ENCODE measurements at places on chromosomes 2 and 18. TPM values are rescaled to one million over a fixed set of nuclear protein-coding genes. Genes with fewer than 3 reads are reported as not detected.
A peak's percentile ranks its signal among the peaks of the same experiment; 100 is the strongest.

LAMA1 gene
- total RNA-seq = 2.4 TPM

- H3K4me1 ChIP-seq = no peaks in the 10 kb centered on the region
- H3K4me3 ChIP-seq = no peak overlapping the region
- no peak for DNase-seq
- no peaks in the 10 kb centered on the region for H3K36me3 ChIP-seq
- no peaks in the 10 kb centered on the region for H3K27me3 ChIP-seq
Measured at GRCh38 chr18:36760598-36760997, 68.2 kb downstream of the TPGS2 start.

- peaks cover 22% of the 10 kb centered on the region for H3K4me1 ChIP-seq
- H3K27me3 ChIP-seq = peaks cover 6% of the 10 kb centered on the region
- H3K4me3 ChIP-seq = no peak overlapping the region
- H3K36me3 ChIP-seq = no peaks in the 10 kb centered on the region
Measured at GRCh38 chr2:240448387-240449274, 13.2 kb downstream of the GPC1 start.

C2orf78 gene
- total RNA-seq = not detected

GRCh38 chr2:160790738-160791137 is 297.1 kb upstream of the RBMS1 start:
- H3K27me3 ChIP-seq = no peaks in the 10 kb centered on the region
- no peaks in the 10 kb centered on the region for H3K4me1 ChIP-seq
- H3K4me3 ChIP-seq = no peak overlapping the region
- no peaks in the 10 kb centered on the region for H3K36me3 ChIP-seq

COLEC11 gene
- not detected for total RNA-seq

SKA1 gene
- total RNA-seq = not detected

- H3K36me3 ChIP-seq = no peaks in the 10 kb centered on the region
- H3K4me1 ChIP-seq = peaks cover 5% of the 10 kb centered on the region
- H3K4me3 ChIP-seq = no peak overlapping the region
Measured at GRCh38 chr2:223908304-223908998, 36.7 kb downstream of the WDFY1 start.

RAD51AP2 gene
- total RNA-seq = not detected

DNA sequence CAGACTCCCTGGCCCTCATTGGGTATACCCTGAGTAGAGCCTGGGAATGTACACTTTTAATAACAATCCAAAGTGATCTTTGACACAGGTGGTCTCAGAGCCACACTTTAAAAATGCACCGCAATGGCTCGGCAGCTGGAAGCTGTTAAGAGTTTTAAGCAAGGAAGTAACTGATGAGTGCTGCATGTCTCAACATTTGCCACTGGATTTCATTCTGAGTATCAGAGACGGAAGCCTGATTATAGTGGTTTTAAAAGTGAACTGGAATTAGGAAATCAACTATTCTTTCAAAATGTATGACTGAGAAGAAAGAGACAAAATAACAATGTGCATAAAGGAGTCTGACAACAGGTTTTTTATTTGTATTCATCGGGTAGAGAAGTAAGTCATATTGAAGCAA is 7.5 kb downstream of the MBOAT2 start:
- H3K27ac ChIP-seq = no peak overlapping the region
- no peak overlapping the region for H3K4me3 ChIP-seq
- no peaks in the 10 kb centered on the region for H3K36me3 ChIP-seq

CFAP210 gene
- total RNA-seq = not detected

ELOA2 gene
- not detected for total RNA-seq

SH3BP4 gene
- 22.8 TPM for total RNA-seq

SNTG2 gene
- 21.8 TPM for total RNA-seq

- no peak overlapping the region for H3K4me3 ChIP-seq
- peak overlapping the region; percentile 69 for H3K27ac ChIP-seq
- H3K27me3 ChIP-seq = no peaks in the 10 kb centered on the region
Measured at GRCh38 chr2:217825469-217826235, 177.1 kb downstream of the TNS1 start.

DNA sequence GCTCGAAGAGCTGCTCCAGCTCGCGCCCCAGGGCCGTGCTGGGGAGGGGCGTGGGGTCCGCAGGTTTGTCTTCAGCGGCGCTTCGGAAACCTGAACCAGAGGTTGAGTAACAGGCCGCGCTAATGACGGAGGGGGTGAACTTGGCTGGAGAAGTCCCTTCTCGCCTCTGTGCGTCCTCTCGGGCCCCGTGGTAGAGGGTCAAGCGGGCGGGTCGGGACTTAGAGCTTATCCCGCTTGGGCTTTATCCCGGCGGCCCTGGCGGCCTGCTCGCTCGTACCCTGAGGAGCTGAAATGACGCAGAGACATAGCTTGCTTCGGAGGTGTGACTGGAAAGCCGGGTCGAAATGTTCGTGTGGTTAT is 479 bp downstream of the RNMT start:
- no peaks in the 10 kb centered on the region for H3K36me3 ChIP-seq
- peak overlapping the region; percentile 90 for H3K27ac ChIP-seq
- H3K4me3 ChIP-seq = peak overlapping the region; percentile 92
- no peak for DNase-seq
- H3K27me3 ChIP-seq = no peaks in the 10 kb centered on the region

DSG1 gene
- not detected for total RNA-seq

- DNase-seq = no peak
- H3K4me3 ChIP-seq = no peak overlapping the region
- H3K27me3 ChIP-seq = no peaks in the 10 kb centered on the region
- no peak overlapping the region for H3K27ac ChIP-seq
- H3K36me3 ChIP-seq = no peaks in the 10 kb centered on the region
Measured at GRCh38 chr2:99857867-99858444, 284.4 kb downstream of the AFF3 start.

- no peak overlapping the region for H3K27ac ChIP-seq
- no peaks in the 10 kb centered on the region for H3K4me1 ChIP-seq
- no peak overlapping the region for H3K4me3 ChIP-seq
- no peaks in the 10 kb centered on the region for H3K27me3 ChIP-seq
- H3K36me3 ChIP-seq = no peaks in the 10 kb centered on the region
Measured at GRCh38 chr2:64773461-64774118, 119.9 kb upstream of the SERTAD2 start.

IL1A gene
- total RNA-seq = not detected

KANSL1L gene
- total RNA-seq = 141 TPM

LONRF2 gene
- 11.4 TPM for total RNA-seq

DNA sequence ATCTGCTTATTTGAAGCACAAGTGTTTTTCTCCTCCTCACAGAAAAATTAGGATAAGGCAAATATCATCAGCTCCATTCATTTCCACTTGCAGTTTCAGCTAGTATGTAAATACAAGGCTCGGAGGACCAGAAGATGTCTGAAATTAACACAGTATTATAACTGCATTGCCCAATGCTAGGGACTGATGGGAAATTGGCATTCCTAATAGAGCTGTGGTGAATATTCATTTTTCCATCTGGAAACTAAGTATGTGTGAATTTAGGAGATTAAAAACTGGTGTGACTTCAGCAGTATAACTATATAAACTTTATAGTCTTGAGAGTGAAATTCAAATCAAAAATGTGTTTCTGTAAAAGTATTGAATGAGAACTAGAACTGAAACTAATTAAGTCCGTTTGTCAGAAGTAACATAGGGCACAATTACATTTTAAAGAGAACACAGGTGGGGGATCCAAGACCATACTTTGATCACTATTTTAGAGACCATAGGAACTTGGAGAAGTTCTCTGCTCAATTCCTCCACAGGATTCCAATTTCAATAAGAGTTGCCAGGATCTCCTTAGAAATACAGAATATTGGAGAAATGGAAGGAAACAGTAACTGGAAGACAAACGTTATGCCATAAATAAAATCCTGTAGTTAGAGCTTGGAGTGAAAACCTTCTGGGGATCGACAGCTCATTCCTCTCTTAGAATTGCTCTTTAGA is 12.1 kb upstream of the ITGA6 start:
- H3K36me3 ChIP-seq = no peaks in the 10 kb centered on the region
- H3K4me3 ChIP-seq = no peak overlapping the region
- no peak for DNase-seq
- H3K4me1 ChIP-seq = no peaks in the 10 kb centered on the region
- no peaks in the 10 kb centered on the region for H3K27me3 ChIP-seq

- H3K4me3 ChIP-seq = no peak overlapping the region
- no peak overlapping the region for H3K27ac ChIP-seq
- no peaks in the 10 kb centered on the region for H3K36me3 ChIP-seq
- H3K27me3 ChIP-seq = no peaks in the 10 kb centered on the region
Measured at GRCh38 chr2:95275601-95276243, 1.5 kb downstream of the PROM2 start.

MCEE gene
- total RNA-seq = 12.9 TPM

DNA sequence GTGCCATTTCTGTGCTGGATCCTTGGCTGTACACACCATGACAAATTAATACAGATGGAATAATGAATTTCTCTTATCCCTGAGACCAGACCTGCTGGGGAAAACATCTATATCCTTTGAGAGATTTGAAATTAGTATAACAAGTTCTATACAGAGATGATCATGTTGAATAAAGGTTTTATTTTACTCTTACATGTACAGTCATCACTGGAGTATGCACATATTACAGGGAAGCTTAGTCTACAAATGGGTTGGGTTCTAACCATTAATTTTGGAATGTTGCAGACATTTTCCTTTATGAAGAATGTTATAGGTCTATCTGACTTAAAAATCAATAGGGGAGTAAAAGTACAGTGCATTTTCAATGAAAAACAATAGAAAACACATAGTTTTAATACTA is 29.9 kb upstream of the MMADHC start:
- H3K27ac ChIP-seq = no peak overlapping the region
- H3K27me3 ChIP-seq = no peaks in the 10 kb centered on the region
- no peaks in the 10 kb centered on the region for H3K4me1 ChIP-seq
- no peaks in the 10 kb centered on the region for H3K36me3 ChIP-seq

DNA sequence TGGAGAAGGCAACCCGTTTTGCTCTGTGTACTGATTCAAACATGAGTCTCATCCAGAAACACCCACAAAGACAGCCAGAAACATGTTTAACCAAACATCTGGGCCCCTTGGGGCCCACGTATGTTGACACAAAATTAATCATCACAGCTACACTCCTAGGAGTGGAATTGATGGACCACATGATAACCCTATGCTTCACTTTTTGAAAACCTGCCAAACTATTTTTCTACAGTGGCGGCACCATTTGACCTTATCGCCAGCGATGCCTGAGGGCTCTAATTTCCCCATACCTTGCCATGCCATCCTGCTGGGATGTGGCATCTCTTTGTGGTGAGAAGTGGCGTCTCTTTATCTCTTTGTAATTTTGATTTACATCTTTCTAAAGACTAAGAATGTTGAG is 38.5 kb downstream of the PSMG2 start:
- no peaks in the 10 kb centered on the region for H3K4me1 ChIP-seq
- no peak overlapping the region for H3K27ac ChIP-seq
- no peaks in the 10 kb centered on the region for H3K27me3 ChIP-seq
- DNase-seq = no peak
- H3K4me3 ChIP-seq = no peak overlapping the region
- H3K36me3 ChIP-seq = no peaks in the 10 kb centered on the region

All from tibial nerve (tissue), 4 donors.